ENCODE measurements at places on chromosomes 3 and 15. TPM values are rescaled to one million over a fixed set of nuclear protein-coding genes. Genes with fewer than 3 reads are reported as not detected.

The CLSTN2 gene
- 3.3 TPM for total RNA-seq

The LNP1 gene
- total RNA-seq = 1.7 TPM

The PROS1 gene
- total RNA-seq = 190 TPM

The RPL15 gene
- total RNA-seq = 644 TPM

GRCh38 chr15:69729167-69729748 is 276.6 kb downstream of the RPLP1 start:
- DNase-seq = peak; percentile 41

GRCh38 chr3:11819146-11819689 is 27.5 kb downstream of the TAMM41 start:
- DNase-seq = no peak

DNA sequence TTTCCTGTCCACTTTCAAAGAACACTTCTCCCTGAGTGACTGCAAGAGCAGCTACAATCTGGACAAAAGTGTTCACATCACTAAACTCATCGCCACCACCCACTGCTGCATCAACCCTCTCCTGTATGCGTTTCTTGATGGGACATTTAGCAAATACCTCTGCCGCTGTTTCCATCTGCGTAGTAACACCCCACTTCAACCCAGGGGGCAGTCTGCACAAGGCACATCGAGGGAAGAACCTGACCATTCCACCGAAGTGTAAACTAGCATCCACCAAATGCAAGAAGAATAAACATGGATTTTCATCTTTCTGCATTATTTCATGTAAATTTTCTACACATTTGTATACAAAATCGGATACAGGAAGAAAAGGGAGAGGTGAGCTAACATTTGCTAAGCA is 1.8 kb downstream of the CCRL2 start:
- no peak for DNase-seq

DNA sequence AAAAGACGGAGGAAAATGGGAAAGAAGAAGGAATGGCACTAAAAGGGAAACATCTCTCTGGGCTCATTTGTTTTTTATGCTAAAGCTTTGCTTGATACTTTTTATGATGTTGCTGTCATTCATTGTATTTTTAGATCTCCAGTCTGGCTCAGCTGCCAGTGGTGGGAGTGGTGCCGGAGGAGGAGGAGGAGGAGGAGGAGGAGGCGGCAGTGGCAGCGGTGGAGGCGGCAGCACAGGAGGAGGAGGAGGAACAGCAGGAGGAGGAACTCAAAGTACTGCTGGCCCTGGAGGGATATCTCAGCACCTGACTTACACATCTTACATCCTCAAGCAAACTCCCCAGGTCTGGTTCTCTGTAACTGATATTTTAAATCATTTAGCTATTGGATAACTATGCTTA is 49.6 kb downstream of the MAP6D1 start:
- no peak for DNase-seq

GRCh38 chr3:189232790-189233189 is 61.0 kb downstream of the TPRG1 start:
- DNase-seq = no peak
